ENCODE measurements at places on chromosomes 6 and 20. TPM values are rescaled to one million over a fixed set of nuclear protein-coding genes. Genes with fewer than 3 reads are reported as not detected.

- no peak for DNase-seq
Observed at GRCh38 chr6:128246472-128247260, 273.7 kb downstream of the PTPRK start.

- DNase-seq = peak; percentile 89
Observed at GRCh38 chr20:34215711-34216381, 25.4 kb upstream of the ASIP start.

DNA sequence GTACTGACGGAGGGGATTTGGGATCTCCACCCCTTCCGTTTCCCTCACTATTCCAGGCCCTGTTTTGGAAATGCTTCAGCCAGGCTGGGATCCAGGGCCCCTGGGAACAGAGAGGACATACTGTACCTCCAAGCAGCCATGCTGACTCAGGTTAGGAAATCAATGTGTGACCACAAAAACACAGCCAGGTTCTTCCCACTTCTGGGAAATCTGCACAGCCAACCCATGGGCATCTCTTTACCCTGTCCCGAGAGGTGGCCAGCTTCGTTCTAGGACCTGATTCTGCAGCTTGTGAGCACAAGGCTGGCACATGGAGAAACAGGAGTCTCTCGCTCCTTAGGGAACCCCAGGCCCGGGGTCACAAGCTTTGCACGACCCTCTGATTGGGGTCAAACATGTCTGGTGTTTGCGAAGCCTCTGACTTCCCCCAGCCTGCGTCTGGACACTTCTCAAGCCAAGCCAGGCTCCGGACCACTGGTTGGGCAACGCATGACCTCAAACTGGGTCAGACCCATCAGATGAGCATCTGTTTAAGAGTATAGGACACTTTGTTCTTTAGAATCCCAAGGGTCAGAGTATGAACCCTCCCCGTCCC lies 8.3 kb upstream of the TTPAL start:
- DNase-seq = no peak

Gene FERMT1
- 0.06 TPM for polyA plus RNA-seq

Gene KCNB1
- 0.06 TPM for polyA plus RNA-seq

Gene ULBP2
- polyA plus RNA-seq = 0.30 TPM

DNA sequence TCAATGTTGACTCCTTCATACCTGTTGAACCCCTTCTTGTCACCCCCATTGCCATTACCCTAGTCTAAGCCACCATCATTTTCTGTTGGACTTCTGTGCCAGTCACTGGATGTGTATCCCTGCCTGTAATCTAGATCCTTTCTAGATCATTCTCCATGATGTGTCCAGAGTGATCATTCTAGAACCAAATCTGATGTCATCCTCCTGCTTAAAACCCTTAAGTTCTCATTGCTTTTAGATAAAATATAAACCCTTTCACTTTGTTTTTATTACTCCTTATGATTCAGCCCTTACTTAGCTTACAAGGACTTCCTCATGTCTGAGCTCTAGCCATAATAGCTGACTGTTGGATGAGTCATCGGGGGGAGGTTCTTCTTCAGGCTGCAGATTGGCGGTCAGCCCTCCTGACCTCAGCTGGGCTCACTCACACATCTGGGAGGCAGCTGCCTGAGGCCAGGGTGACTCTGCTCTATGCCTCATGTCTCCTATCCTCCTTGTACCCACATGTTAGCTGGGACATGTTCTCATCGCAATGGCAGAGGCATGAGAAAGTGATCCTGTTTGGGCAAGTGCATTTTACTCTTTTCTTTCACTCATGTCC lies 287.6 kb downstream of the ESR1 start:
- DNase-seq = no peak

Gene CPXM1
- 0.64 TPM for polyA plus RNA-seq

Measured in spleen (tissue), 13 donors.